Motor neuron (in vitro differentiated cells): ENCODE measurements at places on chromosomes 3 and 15.

DNA sequence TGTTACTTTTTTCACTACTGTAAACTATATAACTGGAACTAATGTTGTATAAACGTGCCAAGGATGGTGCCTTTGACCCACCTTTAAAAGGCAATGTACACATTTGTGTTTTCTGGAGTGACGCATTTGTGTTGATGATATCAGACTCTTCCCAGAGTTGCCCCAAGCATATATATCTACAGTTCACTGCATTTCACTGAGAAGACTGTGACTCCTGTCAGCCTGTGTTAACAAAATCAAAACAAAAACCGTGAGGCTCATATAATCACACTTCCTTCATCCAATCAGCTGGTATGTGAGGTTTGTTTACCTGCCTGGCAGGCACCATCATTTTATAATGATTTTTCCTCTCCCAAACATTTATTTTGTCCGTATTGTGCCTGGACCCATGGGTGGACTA is 117.6 kb upstream of the ROBO1 start:
- no peak for ATAC-seq

GRCh38 chr15:92682741-92683510 is 27.4 kb upstream of the FAM174B start:
- ATAC-seq: no peak

DNA sequence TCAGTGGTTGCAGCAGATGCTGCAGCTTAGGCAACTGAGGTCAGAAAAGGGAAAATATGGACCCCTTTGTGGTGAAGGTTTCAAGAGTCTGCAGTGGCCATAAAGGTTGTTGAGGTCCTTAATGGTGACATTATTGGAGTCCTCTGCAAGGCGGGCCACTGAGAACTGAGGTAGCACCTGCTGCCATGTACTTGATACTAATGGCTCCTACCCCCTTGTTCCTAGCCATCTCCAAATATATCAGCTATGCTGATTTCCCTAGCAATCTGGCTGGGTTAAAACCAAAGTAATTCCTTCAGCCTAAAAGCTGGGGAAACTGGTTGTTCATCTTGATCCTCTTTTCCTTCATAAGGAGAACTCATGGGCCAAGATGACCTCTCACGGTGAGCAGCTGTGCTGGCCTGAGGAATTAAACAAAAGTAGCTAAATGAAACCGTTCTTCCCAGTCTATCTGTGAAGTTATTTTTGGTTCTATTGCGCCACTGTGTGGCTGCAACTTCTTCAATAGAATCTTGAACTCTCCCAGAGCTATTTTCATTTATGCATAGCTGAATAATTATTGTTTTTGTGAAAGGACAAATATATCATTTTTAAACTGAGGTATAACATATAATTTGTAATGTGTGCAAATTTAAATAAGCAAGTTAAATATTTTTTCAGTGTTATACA is 76.1 kb upstream of the PLSCR4 start:
- ATAC-seq: no peak

DNA sequence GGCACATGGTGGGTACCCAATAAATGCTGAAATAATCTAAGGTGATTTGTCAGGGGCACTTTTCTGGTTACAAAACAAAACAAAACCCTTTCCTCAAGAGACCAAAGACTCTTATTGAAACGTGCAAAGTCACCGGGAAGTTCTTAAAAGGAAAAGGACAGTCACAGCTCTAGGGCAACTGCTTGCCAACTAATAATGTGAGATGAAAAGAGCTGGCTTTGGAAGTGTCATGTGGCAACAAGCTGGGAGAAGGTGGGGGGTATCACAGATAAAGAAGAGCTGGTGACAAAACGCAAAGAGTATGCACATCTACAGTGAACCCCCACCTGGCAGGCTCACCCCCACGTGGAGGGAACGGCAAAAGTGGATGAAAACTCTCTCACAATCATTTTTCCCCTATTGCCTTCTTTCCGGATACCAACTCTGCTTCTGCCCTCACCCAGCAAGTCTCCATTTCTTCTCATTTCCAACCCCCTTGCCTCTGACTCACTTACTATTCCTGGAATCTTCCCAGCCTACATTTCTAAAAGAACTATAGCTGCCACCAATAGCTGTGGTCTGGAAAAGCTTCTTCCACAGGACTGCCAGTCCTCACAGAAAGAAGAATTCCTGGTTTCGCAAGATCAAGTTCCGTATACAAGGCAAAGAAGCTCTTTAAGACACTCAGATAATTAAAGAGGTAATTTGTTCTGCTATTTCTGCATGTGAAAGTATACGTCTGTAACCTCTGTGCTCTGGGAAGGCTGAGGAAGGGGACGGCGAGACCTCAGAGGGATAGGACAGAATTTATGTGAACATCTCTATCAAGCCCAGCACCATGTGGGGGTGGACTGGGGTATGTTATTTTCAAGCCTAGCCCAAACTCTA is 21.8 kb upstream of the ANPEP start:
- peak; percentile 80 for ATAC-seq

DNA sequence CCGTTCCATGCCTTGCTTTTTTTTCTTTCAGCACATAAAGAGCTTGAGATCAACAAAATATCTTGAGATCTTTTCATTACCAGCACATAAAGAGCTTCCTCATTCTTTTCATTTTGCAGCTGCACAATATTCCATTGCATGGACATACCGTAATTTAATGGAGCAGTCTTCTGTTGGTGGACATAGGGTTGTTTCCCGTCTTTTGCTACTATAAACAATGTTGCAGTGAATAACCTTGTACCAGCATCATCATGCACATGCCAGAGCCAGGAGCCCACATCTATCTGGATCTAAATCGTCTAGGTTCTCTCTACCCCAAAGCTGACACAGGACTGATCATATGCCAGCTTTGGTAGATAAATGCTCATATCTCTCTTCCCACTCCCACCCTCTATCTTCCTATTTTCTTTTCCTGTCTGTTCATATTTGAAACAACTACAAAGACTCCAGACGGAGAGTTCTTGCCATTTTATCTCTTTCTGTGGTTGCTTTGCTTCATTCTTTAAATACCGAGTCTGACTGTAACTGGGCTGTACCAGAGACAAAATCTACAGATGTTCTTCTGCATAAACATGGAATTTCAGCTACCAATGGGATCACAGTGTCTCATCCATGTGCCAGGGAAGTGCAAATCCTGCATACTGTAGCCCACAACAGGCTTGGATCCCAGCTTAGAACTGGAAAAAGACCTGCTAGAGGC is 47.1 kb upstream of the AKAP13 start:
- peak; percentile 5 for ATAC-seq

GRCh38 chr3:56971816-56972215 is 88.6 kb upstream of the SPATA12 start:
- ATAC-seq: no peak

DNA sequence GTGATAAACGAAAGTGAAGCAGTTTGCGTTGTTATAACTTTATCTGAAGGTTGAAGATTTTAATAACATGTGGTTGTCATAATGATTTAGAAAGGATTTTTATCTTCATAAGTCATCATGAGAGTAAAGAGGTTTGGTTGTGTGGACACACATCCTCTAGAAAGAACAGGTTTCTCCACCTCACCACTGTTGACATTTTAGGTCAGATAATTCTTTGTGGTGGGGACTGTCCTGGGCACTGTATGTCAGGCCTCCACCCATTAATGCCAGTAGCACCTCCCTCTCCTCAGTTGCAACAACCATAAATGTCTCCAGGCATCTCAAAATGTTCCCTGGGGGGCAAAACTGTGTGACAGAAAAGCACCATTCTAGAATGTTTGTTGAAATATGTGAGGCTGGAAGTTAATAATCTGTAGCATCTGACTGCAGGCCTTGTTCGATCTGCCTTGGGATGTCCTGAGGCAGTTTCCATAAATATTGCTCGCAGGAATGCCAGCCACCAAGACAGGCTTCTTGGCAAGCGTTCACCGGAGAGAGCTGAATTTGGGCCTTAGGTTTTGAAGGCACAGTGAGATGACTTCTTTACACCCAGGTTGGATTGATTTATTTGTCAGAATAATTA is 100.1 kb downstream of the ADAMTSL3 start:
- no peak for ATAC-seq

- no peak for ATAC-seq
Observed at GRCh38 chr15:29854413-29854812, 32.1 kb upstream of the TJP1 start.

DNA sequence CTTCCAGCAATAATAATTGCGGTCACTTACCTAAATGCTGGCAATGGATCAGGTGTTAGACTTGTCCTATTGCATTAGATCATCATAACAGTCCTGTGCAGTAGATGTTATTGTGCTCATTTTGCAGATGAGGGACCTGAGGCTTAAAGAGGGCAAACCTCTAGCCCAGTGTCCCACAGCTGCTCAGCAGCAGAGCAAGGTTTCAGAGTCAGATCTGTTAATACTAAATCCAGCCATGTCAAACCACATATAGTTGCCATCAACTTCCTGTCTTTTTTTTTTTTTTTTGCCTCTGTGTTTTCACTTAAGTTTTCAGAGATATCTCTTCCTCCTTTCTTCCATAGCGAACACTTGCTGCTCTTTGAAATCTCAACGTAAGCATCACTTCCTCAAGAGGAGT is 12.1 kb downstream of the FEZF2 start:
- no peak for ATAC-seq

DNA sequence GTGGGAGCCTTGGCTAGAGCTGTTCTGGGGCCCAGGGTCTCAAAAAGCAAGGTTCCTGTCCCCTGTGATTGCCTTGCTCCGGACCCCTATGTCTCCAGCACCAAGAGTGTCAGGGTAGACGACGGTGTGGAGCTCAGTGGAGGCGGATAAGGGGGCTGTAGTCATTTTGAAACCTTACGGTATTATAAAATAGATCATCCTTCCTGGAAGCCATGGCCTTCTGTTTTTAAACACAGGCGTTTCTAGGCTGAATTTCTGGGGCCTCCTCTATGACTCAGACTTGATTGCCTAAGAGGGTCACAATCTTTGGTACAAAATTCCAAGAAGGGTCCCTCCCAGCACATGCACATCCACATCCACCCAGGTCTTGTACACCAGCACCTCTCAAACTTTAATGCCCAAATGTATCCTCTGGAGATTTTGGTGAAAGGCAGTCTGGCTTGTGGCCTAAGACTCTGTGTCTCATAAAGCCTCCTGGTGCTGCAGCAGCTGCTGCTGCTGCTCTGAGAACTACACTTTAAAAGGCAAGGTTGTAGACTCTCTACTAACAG is 70.5 kb upstream of the XCR1 start:
- no peak for ATAC-seq

DNA sequence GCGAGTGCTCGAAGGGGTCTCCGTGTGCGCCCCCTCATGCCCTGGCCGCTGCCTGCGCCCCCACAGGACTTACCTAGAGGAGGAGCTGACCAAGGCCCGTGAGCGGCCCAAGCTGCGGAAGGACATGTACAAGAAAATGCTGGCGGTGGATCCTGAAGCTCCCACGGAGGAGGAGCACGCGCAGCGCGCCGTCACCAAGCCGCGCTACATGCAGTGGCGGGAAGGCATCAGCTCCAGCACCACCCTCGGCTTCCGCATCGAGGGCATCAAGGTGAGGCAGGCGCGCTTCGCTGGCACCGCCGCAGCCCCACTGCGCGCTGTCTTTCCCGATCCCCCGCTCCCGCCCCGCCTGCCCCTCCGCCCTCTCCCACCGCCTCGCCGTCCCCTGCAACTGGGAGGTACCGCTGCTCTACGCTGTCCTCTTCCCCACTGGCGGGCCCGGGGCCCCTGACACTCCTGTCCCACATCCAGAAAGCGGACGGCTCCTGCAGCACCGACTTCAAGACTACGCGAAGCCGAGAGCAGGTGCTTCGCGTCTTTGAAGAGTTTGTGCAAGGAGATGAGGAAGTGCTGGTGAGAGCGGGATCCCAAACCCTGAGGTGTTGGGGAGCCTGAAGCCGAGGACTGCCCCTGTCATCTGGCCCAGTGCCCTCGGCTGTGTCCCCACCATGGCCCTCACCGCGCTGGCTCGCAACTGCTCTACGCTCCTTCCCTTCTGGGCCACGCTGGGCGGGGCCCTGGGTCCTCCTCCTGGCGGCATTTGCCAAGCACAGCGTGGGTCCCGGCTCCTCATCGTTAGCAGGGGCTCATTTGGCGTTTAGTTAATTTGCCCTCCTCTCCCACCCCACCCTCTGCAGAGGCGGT is 8.5 kb downstream of the ITPKA start:
- peak; percentile 20 for ATAC-seq

DNA sequence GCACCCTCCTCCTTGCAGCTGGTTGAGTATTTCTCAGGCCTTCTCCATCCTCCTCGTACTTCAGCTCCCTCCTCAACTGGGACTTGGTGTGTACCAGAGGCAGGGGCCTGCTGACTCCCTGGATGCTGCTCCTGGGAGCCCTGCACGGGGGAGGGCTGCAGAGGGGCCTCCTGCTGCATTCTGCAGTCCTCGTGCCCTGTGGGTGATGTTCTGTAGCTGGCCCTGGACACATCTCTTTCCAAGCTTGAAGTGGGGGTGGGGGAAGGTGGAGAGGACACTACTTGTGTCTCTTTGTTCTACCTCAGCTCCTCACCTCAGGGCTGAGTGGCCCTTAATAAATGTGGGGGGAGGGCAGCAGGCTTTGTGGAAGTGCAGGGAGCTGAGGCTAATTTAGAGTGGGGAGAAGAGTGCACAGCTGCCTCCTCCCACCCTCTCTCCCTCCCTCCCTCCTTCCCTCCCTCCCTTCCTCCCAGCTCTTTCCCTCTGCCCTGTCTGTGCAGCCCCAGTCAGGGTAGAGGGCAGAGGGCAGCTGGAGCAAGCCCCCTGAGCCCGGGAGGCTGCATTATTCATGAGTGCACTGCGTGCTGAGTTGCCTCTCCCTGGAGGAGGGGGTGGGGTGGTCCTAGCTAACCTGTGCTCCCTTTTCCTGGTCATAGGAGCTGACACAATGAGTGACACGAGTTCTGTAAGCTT is 3.7 kb upstream of the GRM2 start:
- ATAC-seq: no peak

DNA sequence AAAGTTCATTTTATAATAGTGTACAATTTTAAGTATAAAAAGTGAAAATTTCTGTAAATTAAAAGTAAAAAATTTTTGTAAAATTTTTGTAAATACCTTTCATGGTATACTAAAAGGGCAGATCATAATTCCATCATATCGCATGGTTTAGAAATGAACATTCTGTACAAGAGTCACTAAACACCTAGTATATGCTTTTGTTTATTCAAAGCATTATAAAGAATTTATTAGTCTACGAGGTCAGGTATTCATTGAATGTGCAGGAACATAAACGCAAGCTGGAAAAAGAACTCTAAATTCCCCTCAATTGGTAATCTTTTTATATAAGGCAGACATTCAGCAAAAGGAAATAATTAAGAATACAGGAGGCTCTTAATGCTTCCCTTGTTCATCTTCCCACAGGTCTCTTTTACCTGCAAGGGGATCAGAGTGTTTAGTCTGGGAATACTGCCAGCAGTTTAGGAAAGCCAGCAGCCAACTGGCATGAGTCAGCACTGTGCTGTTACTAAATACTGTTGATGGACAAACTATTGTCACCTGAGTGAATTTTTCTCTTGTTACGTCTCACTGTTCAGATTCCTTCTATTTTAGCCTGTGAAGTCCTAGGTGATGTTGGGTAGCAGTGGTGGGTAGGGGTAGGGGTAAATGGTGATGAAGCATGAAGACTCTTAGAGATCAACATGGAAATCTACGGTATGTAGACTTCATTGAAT is 70.1 kb downstream of the UQCC5 start:
- ATAC-seq: peak; percentile 56

- no peak for ATAC-seq
Observed at GRCh38 chr3:66980791-66981190, 17.3 kb upstream of the KBTBD8 start.
